ENCODE measurements at places on chromosomes 2 and 18.
A peak's percentile ranks its signal among the peaks of the same experiment; 100 is the strongest.

GRCh38 chr2:212968284-212969081 is 182.9 kb downstream of the IKZF2 start:
- DNase-seq: no peak

DNA sequence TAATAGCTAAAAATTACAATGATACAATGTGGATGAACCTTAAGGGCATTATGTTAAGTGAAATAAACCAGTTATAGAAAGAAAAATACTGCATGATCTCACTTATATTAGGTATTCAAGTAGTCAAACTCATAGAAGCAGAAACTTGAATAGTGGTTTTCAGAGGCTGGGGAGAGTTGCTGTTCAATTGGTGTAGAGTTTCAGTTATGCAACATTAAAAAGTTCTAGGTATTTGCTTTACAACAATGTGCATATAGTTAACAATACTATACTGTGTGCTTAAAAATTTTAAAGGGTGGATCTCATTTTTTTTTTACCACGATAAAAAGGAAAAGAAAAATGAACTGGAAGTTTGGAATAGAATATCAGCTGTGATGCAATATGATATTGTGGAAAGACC is 479.1 kb downstream of the SPAG16 start:
- no peak for DNase-seq

GRCh38 chr2:73823916-73824523 is 4.7 kb upstream of the STAMBP start:
- DNase-seq: peak; percentile 84

DNA sequence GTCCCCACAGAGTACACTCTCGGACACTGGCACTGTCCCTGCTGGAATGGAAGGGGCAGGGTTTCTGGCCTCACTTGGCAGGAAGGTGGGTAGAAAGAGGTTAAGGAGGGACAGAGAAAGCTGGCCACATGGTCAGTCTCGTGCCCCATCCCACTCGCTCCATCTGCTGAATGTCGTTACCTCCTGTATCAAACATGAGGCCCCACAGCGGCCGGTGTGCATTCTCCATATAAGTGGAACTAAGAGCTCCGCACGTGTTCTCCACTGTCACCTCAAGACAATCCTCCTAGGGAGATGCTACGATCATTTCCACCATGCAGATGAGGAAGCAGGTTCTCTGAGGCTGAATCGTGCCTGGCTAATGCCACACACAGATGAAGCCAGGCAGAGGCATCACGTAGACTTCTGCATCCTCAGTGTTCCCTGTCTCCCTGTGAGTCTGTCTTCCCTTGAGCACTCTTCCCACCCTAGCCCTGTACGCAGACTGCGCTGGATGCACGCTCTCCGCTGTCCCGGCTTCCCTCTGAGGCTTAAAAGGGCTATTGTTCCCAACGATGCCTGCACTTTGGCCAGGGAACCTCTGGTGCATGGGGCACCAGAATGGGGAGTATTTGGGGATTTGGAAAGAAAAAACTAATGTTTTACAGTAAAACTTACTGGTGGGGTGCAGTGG is 35.1 kb downstream of the MAL start:
- no peak for DNase-seq

- DNase-seq: peak; percentile 66
Observed at GRCh38 chr2:60707750-60708371, 48.2 kb upstream of the PAPOLG start.

DNA sequence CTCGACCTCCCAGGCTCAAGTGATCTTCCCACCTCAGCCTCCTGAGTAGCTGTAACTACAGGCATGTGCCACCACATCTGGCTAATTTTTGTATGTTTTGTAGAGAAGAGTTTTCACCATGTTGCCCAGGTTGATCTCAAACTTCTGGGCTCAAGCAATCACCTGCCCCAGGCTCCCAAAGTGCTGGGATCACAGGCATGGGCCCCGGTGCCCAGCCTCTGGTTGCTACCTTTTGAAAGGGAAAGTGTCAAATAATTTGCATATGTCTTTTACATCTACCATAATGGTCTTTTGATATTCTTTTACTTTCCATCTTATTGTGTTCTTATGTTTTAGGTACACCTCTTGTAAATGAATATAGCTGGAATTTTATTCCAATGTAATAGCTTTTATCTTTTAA is 263.1 kb upstream of the FN1 start:
- DNase-seq: no peak

DNA sequence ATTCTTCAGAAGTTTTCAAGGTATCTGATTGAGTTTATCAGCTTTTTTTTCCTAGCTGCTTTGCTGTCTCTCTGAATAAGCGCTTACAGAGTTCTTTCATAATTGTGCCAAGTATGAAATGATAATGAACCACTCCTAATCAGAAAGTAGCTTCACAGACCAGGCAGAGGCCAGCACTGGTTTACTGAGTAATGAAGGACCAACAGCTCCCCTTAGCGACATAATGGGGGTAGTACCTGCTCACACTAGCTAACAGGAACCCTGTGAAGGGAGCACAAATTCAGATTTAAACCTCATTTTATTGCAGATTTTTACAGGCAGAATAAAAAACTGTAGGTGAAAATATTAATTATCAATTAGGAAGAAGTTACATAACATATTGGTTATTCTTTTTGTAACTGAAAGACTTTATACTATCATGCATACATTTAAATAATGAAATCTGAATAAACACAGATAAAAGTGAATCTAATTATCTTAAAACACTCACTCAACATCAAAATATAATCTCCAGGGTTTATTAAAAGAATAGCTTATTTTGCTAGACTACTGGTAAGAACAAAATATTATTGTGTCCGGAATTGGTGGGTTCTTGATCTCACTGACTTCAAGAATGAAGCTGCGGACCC is 53.7 kb upstream of the LRRC30 start:
- peak; percentile 58 for DNase-seq

Data from NAMALWA (cell line).